SHP77 treated with DMSO at 0.1 percent for 48 hours (cell line): ENCODE measurements at places on chromosomes 1 and 21.

DNA sequence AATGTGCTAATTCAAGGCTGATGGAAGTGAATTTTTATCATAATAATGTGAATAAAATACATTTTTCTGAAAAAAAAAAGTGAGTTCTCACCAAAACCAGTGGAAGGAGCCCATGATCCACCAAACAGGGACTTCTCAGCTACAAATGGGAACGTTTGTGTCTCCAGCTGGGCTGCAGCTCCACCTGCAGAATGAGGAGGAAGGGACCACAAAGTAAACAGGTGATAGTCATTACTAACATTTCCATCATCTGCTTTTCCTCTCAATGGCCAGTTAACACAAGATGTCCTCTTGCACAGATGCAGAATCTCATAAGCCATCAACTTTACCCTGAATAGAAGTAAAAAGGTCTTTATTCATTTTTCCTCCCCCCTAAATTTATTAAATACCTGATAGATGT lies 246.2 kb downstream of the MRPL39 start:
- DNase-seq, result no peak

DNA sequence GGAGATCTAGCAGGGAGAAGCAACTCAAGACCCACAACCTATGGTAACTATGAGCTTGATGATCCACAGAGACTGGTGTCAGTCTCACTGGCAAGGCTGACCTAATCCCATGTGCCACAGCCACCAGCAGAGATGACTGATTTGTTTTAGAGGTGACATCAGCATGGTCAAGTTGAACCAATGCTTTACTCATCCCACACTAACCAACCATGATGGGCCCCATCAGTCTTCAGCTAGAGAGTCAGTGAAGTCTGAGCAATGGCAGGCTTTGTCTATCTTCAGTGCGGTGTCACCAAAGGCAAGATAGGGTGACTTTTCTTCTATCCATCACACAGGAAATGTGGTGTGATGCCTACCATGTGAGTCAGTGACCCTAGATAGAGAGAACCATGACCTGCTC lies 1470.7 kb downstream of the NCAM2 start:
- DNase-seq, result no peak

DNA sequence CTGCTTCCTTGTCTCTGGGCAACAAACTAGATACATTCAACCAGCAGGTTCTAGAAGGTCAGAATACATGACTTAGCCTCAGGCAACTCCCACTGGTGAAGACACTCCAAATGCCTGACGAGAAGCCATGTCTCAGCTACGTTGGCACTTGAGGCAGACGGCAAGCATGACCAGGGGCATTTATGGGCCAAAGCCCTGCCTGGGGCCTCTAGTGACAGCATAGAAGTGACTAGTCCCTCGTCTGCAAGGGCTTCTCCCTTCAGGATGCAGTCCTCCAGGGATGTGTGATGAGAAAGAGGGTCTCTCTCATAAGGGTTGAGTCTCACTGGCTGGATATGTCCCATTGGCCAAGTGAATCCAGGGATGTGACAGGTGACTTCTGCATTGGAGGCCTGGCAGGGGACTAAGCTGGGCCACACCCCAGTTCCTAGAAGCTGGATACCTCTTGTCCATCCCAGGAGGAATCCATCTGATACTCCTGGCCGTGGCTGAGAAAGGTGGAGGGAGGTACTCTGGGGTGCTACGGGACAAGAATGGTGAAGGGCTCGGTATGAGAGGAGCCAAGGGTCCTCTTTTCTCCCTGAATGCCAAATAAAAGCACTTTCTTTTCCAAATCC lies 148.6 kb upstream of the HMGB4 start:
- DNase-seq, result no peak

DNA sequence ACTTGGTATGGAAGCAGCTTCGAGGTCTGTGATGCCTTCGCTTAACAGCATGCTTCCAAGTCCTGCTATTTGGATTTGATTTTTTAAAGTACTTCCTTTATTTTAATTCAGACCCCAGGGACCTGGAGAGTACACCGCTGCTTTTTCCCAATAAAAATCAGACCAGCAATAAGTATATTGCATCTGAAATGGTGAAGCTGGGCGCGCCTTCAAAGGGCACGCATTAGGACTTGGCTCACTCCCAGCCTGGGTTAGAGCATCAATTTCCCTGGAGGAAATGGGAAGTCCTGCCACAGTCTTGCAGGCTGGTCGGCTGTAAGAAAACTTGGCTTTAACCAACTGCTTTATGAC lies 325.1 kb downstream of the RRAGC start:
- DNase-seq, result no peak

DNA sequence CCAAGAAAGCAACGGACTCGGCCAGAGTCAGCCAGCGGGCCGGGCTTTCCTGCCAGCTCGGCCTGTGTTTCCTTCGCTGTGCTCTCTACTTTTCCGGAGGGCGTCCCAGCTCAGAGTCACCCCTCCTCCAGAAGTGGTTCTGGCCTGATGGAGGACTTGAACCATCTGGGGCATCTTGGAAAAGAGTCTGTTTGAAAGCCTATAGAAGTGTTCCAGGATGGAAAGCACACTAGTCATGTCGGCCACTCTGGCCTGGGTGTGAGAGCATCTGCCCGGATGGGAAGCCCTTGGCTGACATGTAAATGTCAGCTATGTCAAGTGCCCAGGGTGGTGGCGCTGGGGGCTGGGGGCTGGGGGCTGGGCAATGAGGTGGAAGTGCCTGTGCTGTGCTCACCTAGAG lies 113.4 kb downstream of the DHRS3 start:
- DNase-seq, result no peak

GRCh38 chr1:165257969-165258459 lies 98.5 kb downstream of the LMX1A start:
- peak; percentile 84 for DNase-seq

DNA sequence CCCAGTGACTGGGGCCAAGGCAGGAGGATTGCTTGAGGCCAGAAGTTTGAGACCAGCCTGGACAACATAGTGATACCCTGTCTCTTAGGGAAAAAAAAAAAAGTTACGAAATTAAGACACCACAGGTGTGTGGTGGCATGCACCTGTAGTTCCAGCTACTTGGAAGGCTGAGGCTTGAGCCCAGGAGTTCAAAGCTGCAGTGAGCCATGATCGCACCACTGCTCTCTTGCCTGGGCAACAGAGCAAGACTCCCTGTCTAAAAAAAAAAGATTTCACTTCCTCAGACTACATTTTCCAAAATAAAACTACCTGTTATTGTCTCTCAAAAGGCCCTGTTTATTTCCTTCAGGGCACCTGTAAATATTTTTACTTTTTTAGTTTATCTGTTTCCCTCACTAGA lies 4.7 kb upstream of the STK40 start:
- DNase-seq, result no peak

DNA sequence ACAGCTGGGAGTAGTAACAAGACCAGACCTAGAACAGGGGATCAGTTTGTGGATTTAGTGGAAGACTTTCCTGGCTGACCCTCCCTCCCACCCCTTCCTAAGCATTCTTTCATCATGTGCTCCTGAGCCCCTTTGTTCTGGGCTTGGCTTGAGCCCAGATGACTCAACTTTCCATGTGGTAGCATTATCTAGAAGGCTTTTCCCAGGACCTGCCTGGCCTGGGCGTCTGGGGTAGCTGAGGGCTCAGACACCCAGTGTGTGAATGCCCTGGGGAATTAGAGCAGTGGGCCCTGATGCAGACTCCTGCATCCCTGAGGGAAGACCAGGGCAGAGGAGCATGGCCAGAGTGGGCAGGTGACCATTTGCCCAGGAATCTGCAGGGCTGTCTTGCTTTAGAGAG lies 44.1 kb upstream of the TSPAN2 start:
- no peak for DNase-seq

DNA sequence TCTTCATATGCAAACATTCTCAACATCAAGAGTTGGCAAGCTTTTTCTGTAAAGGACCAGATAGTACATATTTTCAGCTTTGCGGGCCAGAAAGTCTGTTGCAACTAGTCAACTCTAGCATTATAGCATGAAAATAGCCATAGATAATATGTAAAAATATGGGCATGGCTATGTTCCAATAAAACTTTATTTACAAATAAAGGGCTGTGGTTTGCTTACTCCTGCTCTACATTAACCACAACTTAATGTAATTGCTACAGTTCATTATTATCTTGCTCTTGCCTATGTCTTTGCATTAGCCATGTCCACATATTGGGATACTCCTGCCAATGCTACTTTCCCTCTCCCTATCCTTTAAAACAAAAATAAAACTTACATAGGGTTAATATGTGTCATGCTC lies 24.5 kb upstream of the CTSK start:
- no peak for DNase-seq

DNA sequence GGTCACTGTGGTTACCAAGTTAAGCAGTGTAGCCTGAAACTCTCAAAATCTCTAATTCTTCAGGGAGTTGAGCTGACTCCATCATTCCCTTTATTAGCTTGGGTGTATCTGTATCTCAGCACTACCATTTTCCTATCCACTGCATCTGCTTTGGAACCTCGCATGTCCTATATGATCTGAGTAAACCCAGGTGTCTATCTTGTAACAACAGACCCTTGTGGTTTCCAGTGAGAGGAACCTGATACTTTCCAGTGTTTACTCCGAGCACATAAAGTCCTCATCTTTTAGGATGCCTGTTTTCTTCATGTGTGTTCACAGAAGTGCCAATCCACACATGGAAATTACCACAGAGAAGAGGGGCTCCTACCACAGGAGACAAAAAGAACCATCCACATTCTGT lies 650.4 kb downstream of the LMO4 start:
- DNase-seq, result no peak

GRCh38 chr1:17535300-17535936 lies 4.1 kb upstream of the ARHGEF10L start:
- DNase-seq, result no peak

DNA sequence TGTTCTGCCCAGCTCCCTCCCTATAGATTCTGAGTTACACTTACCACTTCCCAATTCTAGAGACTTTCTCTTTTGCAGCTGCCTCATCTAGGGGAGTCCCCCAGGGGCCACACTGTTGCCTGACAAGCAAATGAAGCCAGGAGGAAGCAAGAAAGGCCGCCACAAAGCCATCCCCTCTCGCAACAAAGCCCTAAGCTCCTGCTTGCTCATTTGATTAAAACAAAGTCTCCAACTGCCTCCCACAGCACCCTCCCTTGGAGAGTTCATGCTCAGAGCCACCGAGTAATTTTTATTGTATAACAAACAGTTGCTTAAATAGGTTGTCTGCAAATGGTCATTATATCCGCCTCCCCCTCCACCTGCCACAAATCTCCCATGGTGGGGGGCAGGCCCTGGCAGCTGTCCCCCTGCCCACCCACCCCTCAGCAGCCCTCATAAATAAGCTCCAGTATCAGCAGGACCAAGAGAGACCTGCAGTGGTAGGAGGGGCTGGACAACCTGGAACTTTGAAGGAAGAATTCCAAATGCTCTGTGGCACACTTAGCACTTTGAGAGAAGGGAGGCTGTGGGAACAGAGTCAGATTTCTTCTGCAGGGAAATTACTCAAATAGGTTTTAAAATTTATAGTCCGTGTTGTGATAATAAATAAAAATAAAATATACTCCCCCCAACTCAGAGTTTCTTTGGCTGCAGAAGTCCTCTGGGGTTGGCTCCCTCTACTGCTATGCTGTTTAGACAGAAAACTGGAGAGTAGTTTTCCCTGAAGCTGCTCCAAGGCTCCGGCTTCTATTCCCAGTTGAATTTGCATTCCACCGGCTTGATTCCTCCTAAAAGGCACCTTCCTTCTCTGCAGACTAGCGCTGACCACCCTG lies 237.5 kb downstream of the TTLL7 start:
- DNase-seq, result no peak

GRCh38 chr21:31503939-31504338 lies 155.6 kb upstream of the SOD1 start:
- DNase-seq, result no peak

DNA sequence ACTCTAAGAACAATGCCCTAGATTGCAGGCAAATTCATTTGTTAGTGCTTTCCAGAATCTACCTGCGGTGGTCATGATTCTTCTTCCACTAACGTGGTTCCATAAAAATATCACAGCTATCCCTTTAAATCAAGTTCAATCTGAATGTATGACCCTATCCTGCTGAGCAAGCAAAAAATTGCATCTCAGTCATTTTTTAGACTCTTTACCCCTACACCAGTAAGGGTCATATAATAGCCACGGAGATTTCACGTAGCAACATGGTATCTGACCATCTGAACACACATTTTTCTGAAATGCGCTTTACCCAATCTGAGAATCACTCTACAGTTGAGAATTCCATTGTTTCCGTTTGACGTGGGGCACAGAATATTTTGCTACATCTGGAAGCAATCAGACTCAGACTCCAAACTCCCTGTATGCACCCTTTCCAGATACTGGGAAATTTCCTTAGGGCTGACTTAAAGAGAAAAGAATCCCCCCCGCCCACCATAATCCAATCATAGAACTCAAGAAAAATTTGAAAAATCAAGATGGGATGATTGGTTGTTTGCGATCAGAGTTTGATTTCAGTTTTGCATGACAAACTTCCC lies 699.2 kb upstream of the ZP4 start:
- no peak for DNase-seq

- DNase-seq, result no peak
These were observed 11.5 kb downstream of the OTUD3 start for GRCh38 chr1:19893687-19894086.

DNA sequence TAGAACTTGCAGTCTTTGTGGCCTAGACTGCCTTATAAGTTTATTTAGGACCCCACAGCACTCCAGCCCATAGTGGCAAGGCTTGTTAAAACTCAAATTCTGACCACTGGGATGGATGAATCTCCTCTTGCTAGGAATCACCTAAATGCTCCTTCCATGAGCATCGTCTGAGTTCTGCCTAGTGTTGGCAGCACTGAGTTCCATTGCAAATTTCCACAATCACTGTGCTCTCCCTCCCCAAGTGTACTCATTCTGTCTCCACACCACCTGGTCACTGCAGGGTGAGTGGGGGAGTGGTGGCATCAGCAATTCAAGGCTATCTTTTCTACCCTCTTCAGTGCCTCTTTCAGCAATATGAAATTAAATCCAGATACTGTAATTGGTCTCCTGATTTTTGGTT lies 46.7 kb upstream of the PTBP2 start:
- DNase-seq, result no peak

- no peak for DNase-seq
These were observed 54.0 kb upstream of the CSF3R start for GRCh38 chr1:36536727-36537126.

GRCh38 chr1:20137055-20137454 lies 2.1 kb upstream of the PLA2G2F start:
- DNase-seq, result no peak

GRCh38 chr1:93805027-93805610 lies 73.9 kb downstream of the DNTTIP2 start:
- DNase-seq, result no peak

DNA sequence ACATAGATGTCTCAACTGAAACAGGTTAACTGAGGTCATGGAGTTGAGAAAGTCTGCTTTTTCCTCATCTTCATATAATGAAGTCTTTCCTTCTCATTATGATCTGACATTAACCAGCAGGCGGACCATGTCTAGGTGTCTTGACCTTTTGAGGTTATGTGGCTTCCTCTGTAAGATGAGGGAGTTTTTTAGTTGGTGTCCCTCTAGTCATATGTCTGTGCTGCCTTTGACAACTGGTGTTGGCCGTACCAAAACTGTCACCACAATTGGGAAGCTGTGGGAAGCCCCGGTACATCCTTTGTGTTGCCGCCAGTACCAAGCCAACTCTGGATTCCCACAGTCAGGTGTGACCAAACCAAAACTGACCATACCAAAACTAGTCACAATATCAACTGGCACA lies 105.1 kb downstream of the PBX1 start:
- no peak for DNase-seq
